ENCODE measurements at places on chromosomes 7 and 10. TPM values are rescaled to one million over a fixed set of nuclear protein-coding genes. Genes with fewer than 3 reads are reported as not detected.

Gene POM121L12
- not detected for polyA plus RNA-seq

DNA sequence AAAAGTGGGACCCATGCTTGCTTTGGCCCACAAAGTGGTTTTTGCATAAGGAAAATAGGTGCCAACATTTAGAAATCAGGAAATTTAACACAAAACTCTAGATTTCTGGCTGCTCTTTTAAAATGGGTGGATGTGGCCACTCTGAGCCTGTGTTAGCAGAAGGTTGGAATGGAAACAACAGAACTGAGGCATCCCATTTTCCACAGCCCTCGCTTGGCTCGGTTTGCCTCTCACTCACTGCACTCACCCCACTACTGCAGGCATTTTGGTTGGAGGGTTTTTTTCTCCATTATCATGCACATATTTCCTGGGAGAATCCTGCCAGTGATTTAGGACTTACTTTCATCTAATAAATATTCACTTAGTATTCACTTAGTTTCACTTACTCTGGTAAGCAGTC lies 178.9 kb downstream of the BICC1 start:
- no peak for DNase-seq

Gene CELF2
- 21.6 TPM for polyA plus RNA-seq

- DNase-seq = no peak
These were observed 197.6 kb upstream of the FOXK1 start for GRCh38 chr7:4484545-4484944.

DNA sequence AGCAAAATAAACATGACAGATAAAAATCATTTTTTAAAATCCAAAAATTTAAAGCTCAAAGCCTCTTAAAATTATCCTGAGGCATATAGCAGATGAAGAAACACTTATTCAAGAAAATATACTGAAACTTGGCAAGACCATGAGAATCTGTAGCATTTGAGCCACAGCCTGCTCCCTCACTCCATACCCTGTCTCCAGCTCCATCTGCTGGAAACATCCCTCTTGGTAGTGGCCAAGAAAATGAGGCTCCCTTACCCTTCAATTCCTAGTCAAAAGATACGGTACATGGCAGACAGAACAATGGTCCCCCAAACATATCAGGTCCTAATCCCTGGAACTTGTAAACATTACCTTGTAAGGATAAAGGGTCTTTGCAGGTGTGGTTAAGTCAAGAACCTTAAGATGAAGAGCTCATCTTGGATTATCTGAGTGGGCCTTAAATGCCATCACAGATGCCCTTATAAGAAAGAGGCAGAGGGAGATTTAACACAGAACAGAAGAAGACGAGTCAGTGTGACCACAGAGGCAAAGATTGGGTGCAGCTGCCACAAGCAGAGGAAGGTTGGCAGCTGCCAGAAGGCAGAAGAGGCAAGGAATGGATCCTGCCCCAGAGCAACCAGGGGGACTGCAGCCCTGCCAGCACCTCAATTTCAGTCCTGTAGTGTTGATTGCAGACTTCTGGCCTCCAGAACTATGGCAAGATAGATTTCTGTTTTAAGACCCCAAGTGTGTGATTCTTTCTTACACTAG lies 149.4 kb downstream of the ZNF248 start:
- no peak for DNase-seq

Gene CUZD1
- polyA plus RNA-seq = 1.4 TPM

DNA sequence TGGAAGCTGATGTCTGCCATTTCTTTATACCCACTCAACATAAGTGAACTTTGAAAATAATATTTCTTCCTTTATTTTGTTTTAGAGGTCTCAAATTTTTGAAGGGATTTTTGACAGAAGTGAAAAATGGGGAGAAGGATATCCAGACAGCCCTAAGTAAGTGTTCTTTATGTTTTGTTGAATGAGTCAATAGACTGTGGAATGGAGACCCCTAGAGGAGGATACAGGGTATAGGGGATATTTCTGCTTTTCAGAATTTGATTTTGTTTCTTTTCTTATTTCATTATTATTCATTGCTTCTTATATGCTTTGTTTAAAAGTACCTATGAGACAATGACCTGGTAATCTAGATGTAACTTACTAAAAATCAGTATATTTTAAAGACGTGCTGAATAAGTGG lies 34.4 kb downstream of the PLEKHA8 start:
- DNase-seq = peak; percentile 42

DNA sequence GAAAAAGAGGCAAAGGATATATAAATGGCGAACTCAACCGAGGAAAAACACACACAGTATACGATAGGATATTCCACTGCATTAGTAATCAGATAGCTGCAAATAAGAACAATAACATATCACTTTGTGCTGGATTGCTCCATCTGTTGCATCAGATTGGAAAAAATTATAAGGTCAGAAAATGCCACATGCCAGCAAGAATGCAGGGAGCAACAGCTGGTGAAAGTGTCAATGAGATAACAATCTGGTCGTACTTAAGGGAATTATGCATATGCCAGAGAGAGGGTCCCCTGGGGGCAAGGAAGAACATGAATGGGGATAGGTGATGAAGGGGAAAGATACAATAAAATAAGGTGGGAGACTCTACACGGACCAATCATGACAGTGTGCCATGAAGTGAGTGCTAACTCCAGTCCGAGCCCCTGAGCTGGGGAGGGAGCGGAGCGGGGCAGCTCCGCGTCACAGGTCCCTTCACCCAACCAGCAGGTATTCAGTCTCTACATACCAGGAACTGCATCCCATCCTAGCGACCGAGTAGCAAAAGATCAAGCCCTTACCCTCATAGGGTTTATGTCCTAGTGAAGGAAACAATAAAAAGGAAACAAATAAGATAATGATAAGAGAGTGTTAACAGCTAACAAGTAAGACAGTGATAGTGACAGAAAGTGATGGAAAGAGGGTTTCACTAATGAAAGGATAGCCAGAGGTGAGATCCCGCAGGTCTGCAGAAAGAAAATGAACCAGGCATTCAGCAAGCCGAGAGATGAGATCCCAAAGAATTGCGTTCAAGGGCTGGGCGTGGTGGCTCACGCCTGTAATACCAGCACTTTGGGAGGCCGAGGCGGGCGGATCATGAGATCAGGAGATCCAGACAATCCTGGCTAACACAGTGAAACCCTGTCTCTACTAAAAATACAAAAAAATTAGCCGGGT lies 9.4 kb downstream of the MPP7 start:
- no peak for DNase-seq

DNA sequence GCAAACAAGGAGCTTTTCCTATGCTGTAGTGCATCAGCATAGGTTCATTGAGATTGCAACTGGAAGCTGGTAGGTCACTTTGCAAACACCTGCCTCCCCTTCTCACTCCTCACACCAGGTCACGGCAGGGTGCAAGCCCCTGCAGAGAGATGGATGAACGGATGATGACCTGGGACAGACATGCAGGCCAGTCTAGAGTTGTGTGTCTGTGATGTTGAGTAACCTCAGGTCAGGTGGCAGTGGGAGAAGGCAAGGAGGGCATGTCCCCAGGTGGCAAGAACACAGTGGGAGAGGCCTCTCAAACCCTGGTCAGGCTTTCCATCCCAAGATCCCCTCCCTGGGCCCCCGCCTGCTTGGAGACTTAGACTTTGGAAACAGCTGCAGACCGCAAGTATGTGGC lies 197.1 kb upstream of the LYZL2 start:
- DNase-seq = no peak

Gene RAB19
- polyA plus RNA-seq = not detected

DNA sequence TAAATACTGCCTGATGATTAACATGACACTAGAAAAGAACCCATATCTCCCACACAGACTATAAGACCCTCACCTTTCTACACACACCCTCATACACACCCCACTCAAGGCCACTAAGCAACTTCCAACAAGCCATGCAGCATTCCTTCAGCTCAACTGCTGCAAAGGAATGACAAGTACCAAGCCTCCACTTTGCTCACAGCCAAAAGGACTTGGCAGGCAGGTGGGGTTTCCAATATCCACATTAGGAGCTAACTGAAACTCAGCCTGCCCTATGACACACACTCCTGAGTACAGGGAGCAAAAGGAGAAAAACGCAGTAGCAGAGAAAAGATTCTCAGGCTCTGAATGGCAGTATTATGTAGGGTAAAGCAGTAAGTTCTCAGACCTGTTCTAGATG lies 13.4 kb downstream of the USP54 start:
- DNase-seq = no peak

DNA sequence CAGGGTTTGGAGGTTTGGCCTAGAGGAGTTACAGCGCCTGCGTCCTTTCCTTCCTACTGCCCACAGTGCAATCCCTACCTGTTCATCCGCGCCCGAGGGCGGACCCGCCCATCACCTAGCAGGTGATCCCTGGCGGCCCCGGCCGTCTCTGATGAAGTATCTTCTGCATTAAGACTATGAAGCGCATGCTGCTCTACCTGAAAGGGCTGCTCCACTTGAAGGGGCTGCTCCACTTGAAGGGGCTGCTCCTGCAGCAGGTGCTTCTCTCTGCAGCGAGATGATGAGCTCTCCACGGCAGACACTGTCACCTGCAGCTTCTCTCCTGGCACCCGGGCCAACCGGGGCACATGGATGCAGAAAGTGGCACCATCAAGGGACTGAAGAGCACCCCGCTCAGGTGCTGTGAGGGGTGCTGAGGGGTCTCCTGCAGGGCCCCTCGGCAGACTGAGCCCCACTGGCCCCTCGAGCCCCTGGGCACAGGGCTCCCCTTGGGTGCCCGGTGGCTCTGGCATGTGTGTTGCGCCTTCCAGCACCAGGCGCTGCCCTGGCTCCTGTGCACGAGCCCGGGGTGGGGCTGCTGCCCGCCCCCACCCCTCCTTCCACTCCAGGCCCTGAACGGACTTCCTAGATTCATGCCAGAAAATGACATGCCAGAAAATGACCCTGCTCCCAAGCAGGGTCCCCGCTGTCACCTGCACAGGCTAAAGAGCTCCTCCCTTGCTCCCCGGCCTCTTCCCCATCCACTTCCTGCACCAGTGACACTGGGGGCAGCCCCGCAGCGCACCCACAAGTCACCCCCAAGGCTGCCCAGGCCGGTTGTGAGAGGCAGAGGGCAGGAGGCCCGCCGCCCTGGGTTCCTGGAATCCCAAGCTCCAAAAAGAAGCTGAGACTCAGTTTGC lies 29.4 kb downstream of the WDR86 start:
- DNase-seq = no peak

- peak; percentile 58 for DNase-seq
These were observed 2.7 kb upstream of the KMT2E start for GRCh38 chr7:105011141-105011830.

GRCh38 chr10:133116455-133116854 lies 28.7 kb downstream of the ADGRA1 start:
- DNase-seq = no peak

DNA sequence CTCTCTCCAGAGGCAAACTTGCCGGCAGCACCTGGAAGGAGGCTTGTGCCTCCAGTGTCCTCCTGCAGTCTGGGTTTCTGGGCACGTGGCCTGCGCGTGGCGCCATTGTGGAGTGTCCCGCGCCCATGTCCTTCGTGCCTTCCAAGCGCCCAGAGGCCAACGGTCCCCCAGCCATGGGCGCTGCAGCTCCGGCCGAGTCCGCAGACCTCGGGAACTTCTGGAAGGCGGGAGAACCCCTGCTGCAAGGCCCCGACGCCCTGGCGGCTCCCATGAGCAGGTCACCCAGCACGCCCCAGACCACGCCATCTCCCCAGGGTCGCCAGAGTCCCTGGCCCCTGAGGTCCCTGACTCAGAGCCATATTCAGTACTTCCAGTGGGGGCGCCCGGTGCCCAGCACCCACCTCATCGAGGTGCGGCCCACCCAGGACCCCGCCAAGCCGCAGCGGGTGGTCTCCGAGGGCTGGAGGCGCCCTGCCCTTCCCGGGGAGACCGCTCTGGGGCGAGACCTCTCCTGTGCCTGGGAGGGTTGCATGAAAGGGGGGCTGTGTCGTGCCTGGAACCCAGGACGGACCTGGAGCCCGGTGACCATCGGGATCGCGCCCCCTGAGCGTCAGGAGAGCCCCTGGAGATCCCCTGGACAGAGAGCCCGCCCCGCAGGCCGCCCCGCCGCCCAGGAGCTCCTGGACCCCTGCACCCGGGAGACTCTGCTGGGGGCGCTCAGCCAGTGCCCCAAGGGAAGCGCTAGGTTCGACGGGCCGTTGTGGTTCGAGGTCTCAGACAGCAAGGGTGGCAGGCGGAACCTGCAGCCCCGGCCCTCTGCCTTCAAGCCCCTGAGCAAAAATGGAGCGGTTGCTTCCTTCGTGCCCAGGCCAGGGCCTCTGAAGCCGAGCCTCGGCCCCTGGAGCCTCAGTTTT lies at the start of gene POM121L12:
Gene POM121L12 (plus strand): TSS at position 135 of the 914 bp plus-strand sequence. CDS start 39 bp downstream, at position 174.
- no peak for DNase-seq

DNA sequence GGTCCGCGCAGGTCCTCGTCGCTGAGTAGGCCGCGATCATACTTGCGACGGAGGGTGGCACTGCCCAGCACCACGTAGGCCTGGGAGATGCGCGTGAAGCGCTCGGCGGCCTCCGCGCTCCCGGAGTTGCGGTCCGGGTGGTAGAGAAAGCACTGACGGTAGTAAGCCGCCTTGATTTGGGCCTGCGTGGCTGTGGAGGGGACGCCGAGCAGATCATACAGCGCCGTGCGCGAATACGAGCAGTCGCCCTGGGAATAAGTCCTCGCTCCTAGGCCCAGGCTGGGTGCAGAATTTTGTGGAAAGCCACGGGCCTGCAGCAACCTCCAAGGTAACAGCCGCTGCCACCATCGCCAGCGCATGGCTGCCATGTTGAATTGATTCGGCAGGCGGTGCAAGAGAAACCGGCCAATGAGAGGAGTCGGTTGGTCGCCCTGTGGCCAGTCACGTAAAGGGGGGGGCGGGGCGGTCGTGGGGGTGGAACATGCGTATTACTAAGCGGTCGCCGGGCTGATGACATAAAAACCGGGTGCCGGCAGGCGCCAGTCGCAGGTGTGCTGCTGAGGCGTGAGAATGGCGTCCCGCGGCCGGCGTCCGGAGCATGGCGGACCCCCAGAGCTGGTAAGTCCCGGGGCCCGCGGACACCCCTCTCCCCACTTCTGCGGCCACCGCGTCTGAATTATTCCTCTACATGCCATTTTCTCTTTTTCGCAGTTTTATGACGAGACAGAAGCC lies at the start of the genes BUD23 and DNAJC30:
Gene BUD23 (plus strand): TSS at position 542 of the 732 bp plus-strand sequence. CDS start 29 bp downstream, at position 571.
Gene DNAJC30 (minus strand): TSS at position 398 of the 732 bp plus-strand sequence. CDS start 30 bp downstream, at position 368.
- DNase-seq = peak; percentile 94

GRCh38 chr7:151248346-151249033 lies at the start of gene SMARCD3:
Gene SMARCD3, minus strand, starts transcription at chr7:151248694. Its CDS starts 132 bp downstream, at chr7:151248562.
- peak; percentile 49 for DNase-seq

Gene ITPRID1
- not detected for polyA plus RNA-seq

Gene ERVW-1
- polyA plus RNA-seq = not detected

Gene VTI1A
- 10.8 TPM for polyA plus RNA-seq

Gene WAPL
- polyA plus RNA-seq = 6.4 TPM

- no peak for DNase-seq
These were observed 314.1 kb upstream of the SP4 start for GRCh38 chr7:21113609-21114415.

- no peak for DNase-seq
These were observed 127.6 kb downstream of the JCAD start for GRCh38 chr10:29931833-29932232.

- no peak for DNase-seq
These were observed 131.5 kb upstream of the LAMB4 start for GRCh38 chr7:108261560-108262255.

GRCh38 chr7:3537210-3537875 lies 236.3 kb downstream of the SDK1 start:
- no peak for DNase-seq

- DNase-seq = no peak
These were observed 61.1 kb downstream of the GRK5 start for GRCh38 chr10:119268428-119268827.

Measured in endothelial cell of umbilical vein (primary cell).